Stimulated activated CD4-positive, alpha-beta T cell treated with anti-CD3 and anti-CD28 coated beads, Interleukin-1b, Interleukin-23, amount 100 ng/mL, for 24 hours (primary cell): ENCODE measurements at places on chromosomes 5 and 9.

- no peak for DNase-seq
Observed at GRCh38 chr9:5188060-5188984, 2.9 kb upstream of the INSL6 start.

DNA sequence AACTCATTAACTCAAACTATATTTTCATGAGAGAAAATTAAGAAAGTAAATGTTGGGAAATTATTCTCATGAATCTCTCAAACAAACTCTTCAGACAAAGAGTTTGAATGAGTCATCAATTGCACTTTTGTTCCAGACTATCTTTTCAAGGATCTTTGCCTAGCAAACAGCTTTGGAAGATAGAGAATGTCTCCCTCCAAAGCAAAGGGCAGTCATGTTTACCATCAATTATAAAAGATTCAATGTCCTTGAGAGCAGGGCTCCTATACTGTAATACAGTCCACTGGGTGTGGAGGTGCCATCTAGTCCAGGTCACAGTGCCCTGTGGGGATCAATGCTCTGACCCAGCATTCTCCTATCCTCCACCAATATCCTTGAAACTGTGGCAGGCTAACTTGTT, 1429.3 kb downstream of the EFNA5 start:
- no peak for DNase-seq

DNA sequence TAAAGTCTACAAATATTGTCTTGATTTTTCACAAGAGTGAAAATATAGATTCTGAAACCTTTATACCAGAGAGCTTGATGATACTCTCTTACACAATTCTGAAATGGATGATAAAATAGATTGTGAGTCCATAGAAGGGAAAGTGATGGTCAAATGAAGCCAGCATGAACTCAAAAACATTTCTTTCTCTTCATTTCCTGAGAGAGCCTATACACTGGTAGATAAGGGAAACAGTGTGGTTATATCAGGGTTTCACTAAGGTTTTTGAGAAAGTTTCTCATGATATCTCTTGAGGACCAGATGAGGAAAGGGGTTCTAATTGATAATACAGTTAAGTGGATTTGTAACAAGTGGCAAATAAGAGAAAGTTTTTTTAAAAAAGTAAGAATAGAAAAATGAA, 254.1 kb downstream of the PJA2 start:
- DNase-seq = no peak

- DNase-seq = no peak
Observed at GRCh38 chr9:34123682-34124081, 2.8 kb downstream of the DCAF12 start.

- DNase-seq = no peak
Observed at GRCh38 chr9:36935332-36935731, 98.7 kb downstream of the PAX5 start.

- no peak for DNase-seq
Observed at GRCh38 chr9:105475302-105475701, 27.5 kb downstream of the FSD1L start.

DNA sequence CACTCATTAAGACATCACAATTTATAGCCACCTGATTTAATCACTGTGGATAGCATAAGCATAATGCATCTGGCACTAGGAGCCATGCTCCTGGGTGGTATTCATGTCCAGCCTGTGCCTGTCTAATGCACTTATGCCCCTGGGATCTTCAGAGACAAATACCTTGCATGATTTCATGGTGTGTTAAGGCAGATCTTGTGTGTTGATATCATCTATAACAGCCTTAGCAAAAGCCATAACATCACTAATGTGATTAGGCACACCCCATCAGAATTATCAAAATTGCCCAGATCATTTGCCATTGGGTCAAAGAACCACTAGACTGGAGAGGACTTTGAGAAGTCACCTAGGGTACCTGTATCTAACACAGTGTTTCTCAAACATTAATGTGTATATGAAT, 43.7 kb upstream of the SELENOP start:
- no peak for DNase-seq

GRCh38 chr9:68705531-68706362, 707 bp downstream of the PIP5K1B start:
- no peak for DNase-seq

- DNase-seq = no peak
Observed at GRCh38 chr9:76610011-76610352, 151.0 kb downstream of the GCNT1 start.

- DNase-seq = no peak
Observed at GRCh38 chr5:113984928-113985327, 376.9 kb upstream of the KCNN2 start.

- DNase-seq = no peak
Observed at GRCh38 chr5:109826426-109826825, 136.7 kb downstream of the MAN2A1 start.
